Daoy (cell line): ENCODE measurements at places on chromosomes 3 and 15. TPM values are rescaled to one million over a fixed set of nuclear protein-coding genes. Genes with fewer than 3 reads are reported as not detected.

ADAMTS9 gene
- total RNA-seq = 3.1 and 3.3 TPM in 2 replicates

SCN5A gene
- total RNA-seq = 0.17 and 0.45 TPM in 2 replicates

TMCO5A gene
- total RNA-seq = not detected in 2 replicates

GRCh38 chr3:119759962-119760361 is 21.9 kb upstream of the NR1I2 start:
- no peak for DNase-seq

DNA sequence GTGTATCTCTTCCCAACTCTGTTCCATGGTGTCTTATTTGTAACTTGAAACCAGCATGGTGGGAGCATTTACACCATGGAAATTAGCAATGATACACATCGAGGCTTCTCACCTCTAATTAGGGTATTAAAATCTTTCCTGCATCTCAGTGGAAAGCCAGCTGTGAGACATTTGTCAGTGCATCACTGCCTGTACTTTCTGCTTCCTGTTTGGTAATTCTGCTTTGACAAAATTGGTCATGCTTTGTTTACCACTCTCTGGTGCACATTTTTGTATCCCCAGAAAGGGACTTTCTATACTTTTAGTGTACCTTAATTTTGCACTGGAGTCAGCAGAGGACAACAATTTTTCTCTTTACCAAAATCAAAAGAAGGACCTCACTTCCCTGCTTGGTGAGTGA is 402.1 kb downstream of the PDCD6IP start:
- DNase-seq = no peak
